Lower leg skin (tissue), 4 donors: ENCODE measurements at places on chromosomes 5 and 9. TPM values are rescaled to one million over a fixed set of nuclear protein-coding genes. Genes with fewer than 3 reads are reported as not detected.

CFAP157 gene
- total RNA-seq, result not detected

FAM153A gene
- 1.5 TPM for total RNA-seq

ADAMTS13 gene
- 1.1 TPM for total RNA-seq

SPAG8 gene
- 0.29 TPM for total RNA-seq

IPPK gene
- 55.2 TPM for total RNA-seq

POLR3G gene
- total RNA-seq, result 5.6 TPM

INSL4 gene
- total RNA-seq, result not detected

- DNase-seq, result no peak
Observed at GRCh38 chr9:37406603-37407401, 15.7 kb upstream of the GRHPR start.

DNA sequence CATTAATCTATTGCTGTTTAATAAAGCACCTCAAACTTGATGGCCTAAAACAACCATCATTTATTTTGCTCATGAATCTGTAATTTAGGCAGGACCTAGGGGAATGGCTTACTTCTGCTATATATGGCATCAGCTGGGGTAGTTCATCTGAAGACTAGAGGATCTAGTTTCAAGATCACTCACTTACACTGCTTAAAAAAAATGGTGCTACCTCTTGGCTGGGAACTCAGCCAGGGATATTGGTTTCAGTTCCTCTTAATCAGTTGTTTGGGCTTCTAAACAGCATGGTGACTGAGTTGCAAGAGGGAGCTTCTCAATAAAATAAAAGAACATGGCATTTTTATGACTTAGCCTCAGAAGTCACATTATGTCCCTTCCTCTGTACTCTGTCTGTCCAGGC lies 142.0 kb downstream of the FAM114A2 start:
- DNase-seq, result no peak

GRCh38 chr5:33258553-33258952 lies 182.2 kb upstream of the TARS1 start:
- DNase-seq, result no peak

DNA sequence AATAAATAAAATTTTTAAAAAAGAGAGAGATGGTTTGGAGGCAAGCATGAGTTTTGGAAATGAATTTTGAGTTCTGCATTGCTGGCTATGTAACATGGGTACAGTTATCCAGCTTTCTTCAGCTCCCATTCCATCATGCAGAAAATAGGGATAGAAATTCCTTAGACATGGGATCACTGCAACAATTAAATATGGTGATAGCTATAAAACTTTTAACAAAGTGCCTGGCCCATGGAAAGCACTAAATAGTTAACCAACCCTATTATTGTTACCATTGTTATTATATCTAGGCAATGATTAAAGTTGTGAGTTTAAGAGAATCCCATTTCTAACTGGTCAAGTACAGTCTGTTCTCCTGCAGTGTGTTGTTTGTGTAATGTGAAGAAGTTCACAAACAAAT lies 115.4 kb upstream of the GAS1 start:
- DNase-seq, result no peak

DNA sequence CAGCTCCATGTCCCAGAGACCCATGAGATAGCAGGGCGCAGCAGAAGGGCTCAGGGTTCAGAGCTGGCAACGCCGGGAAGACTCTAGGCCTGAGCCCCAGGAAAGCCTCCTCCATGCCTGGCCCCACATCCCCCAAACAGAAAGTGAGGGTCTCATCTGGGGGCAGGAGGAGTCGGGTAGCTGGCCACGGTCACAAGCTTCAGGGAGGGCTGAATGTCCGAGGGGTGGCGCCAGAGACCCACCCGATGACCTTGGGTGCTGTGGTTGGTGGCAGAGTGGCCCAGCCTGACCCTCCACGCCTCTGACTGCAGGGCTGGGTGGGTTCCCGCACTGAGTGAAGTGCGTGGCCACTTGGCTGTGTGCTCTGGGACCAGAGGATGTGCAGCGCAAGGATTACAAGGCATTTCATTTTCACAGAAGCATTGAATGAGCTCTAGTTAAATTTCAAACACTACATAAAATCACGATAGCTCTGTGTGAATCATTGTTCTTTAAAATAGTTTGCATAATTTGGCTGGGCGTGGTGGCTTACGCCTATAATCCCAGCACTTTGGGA lies 3.0 kb downstream of the C8G start:
- DNase-seq, result no peak

DNA sequence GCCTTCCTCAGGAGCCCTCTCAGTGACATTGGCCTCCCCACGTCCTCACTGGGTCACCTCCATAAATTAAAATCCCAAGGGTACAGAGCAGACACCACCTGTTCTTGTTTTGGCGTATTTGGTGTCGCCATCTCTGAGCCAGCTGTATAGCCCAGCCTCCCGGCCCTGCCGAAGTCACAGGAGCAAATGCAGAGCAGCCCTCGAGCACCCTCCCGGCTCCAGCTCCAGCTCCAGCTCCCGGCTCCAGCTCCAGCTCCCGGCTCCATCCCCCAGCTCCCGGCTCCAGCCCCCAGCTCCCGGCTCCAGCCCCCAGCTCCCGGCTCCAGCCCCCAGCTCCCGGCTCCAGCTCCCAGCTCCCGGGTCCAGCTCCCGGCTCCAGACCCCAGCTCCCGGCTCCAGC lies 74.3 kb downstream of the ZNF354C start:
- DNase-seq, result no peak

DNA sequence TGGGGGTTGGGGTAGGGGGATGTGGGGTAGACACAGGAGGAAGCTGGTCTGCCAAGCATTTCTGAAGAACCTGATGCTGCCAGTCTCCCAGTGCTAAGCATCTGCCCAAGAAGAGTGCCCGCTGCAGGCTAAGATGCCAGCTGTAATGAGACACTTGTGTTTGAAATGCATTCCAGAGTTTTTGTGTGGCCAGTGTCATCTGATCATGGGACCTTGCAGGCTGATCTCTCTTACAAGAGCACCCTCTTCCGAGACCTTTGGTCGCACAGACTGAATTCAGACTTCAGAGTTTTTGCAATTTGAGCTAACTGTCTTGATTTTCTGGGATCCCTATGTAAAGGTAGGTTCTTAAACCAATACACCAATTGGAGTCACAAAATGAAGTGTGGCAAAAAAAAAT lies 58.1 kb downstream of the DENND1A start:
- DNase-seq, result no peak

GRCh38 chr5:106825374-106825773 lies 845.4 kb downstream of the EFNA5 start:
- no peak for DNase-seq

GRCh38 chr9:98563212-98563907 lies 145.4 kb downstream of the GABBR2 start:
- peak; percentile 56 for DNase-seq

GRCh38 chr9:92671323-92671722 lies 1.4 kb upstream of the IPPK start:
- peak; percentile 90 for DNase-seq

DNA sequence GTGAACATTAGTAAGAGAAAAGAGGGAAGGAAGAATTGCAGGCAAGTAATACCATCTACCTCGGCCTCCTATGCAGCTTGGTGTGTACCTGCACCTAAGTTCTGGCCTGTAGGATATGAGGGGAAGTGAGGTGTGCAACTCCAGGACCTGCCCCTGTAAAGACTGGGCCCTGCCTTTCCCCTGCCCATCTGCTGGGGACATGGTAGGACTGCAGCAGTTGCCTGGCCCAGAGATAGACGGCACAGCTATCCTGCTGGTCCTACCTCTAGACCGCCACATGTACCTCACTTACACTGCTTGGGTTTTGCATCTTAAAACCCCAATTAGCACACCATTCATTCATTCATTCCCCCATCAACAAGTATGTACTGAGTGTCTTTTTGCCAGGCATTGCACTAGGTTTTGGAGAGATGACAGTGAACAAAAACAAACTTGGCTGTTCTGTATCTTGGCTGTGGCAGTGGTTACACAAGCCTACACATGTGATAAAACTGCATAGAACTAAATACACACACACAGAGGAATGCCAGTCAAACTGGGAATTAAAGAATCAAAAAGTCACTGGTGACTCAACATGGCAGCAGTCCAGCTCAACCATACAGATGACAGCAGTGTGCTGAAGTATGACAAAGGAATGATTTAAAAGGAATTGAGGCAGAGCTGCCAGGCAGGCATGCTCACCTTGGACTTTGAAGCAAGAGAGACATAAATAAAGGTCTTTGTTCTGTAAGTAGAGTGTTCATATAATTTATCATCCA lies 23.3 kb upstream of the MGAT1 start:
- peak; percentile 92 for DNase-seq

DNA sequence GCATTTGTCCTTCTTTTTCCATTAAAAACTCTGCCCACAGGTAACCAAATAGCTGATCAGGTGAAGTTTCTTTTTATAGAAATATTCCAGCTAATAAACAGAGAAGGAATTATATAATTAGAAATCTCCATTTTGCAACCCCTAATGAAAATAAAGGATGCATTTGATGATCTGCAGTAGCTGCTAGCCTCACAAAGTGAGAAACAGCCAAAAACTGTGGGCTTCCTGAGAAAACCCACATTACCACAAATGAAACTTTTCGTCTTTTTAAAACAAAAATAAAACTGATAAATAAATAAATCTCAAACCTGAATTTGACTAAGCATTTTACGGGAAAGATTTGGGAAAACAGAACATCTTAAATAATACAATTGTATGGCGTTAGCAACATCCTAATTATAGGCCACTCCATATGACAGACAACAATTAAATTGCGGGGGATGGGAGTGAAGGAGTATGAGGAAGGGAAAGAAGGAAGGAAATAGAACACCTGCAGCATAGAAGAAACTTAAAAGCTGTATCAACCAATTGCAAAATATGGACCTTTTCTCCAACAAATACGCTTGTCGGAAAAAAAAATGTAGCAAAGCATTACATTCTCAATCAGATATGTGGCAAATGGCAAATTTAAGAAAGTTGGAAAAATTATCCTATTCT lies 283.0 kb upstream of the ITGA1 start:
- DNase-seq, result no peak

- no peak for DNase-seq
Observed at GRCh38 chr5:87268970-87269377, 1.3 kb downstream of the RASA1 start.

- no peak for DNase-seq
Observed at GRCh38 chr5:131264451-131265099, 722 bp downstream of the CDC42SE2 start.

GRCh38 chr5:13745508-13745907 lies 199.0 kb downstream of the DNAH5 start:
- no peak for DNase-seq

DNA sequence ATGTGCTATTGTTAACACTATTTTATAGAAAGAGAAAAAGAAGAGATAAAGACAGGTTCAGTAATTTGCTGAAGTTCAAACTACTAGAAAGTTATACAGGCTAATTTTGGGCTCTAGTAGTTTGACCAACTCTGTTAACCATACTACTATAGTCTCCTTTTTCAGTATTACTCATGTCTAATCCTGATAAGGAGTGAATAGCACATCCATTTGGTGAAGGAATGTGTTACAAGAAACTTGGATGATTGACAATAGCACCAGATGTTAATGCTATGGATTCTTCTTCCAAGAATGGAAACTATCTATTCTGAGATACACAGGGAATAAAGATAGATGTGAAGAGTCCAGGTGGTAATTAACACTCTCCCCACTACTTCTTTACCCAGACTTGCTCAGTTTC lies 677.3 kb downstream of the PRELID2 start:
- no peak for DNase-seq

DNA sequence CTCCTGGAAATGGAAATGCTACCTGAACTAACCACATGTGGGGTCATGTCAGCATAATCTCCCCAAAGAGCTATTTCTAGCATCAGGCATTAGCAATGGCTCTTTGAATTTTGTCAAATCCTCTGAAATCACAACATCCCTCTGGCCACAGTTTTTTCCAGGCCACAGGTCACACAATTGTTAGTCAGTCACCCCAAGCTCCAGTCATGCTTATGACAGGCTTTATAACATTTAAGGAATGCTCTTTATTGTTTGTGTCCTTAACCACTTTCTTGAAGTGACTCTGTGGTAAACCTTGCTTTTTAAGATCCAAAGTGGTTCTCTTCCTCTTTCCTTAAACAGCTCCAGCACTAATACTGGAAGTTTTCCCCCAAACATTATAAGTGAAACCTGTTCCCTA lies 169.2 kb upstream of the HMHB1 start:
- DNase-seq, result no peak

DNA sequence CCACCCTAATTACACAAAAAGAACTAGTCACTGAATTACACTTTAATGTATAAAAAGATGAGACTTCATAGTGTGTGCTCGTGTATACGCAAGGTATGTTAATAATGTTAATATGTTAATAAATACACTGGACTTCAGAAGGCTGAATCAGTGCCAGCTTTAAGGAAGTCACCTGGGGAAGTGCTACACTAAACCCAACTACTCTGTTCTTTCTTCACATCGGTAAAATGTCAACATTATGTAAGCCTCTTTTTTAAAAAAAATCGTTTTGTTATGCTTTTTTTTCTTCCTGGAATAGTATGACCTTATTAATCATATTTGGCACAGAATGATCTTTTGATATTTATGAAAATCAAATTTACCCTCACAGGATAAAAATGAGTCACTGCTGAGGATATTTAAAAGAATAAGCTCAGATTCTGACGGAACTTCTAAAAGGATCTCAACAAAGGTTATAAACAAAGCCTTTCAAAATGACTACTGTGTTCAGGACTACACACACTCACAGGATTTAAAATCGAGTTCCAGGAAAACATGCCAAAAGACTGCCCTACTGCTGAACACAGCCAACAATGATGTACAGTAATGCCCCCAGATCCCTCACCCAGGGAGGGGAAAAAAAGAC lies 75.9 kb downstream of the AUH start:
- DNase-seq, result no peak

GRCh38 chr5:177982072-177982727 lies 13.8 kb downstream of the PROP1 start:
- DNase-seq, result peak; percentile 81

DNA sequence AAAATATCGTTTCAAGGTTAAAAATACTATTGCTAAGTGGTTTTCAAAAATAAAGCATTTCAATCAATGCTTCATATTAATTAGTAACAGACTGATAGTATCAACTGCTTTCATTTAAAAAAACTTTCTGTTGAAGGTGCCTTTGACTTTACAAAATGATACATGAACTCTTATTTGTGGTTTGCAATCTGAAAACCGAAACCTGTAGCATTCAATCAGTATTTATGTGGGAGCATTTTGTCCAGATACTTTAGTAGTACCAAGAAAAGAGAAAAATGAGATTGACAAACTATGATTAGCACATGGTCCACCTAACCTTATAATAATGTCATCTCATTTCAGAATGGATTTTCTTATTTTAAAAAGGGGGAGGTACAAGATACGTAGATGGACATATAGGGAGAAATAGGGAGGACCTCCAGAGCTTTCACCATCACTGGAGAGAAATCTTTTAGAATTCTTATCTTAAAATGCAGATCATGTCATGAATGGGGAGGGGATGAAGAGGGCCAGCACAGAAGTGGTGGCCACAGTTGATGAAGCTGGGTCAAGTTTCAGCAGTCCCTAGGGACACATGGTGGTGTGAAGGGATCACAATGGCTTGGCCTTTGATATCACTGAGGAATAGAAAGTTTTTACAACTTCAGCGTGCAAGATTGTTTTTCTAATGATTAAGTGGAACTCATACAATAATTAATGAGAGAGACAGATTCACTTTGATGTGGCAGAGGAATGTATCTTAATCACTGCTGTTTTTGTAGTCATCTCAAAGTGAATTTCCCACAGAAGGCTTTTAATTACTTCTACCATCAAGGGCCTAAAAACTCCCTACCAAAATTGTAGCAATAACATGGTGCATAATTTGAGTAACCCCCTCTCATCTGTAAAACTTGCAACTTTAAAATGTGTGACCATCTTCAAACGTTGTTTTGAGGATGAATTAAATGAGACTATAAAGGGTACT lies 322.3 kb upstream of the EDIL3 start:
- DNase-seq, result no peak

- no peak for DNase-seq
Observed at GRCh38 chr5:81805086-81805485, 54.2 kb upstream of the SSBP2 start.

- no peak for DNase-seq
Observed at GRCh38 chr9:125894566-125894965, 147.4 kb downstream of the PBX3 start.
